A549 treated with Hydrocortisone at 1 μM for 4 hours (cell line): ENCODE measurements at places on chromosomes 1 and 21. TPM values are rescaled to one million over a fixed set of nuclear protein-coding genes. Genes with fewer than 3 reads are reported as not detected.

CITED4 gene
- total RNA-seq: 38.6 to 112 TPM (median 97.2 TPM) in 5 replicates

LYPLAL1 gene
- 10.1 to 26.6 TPM (median 21.3 TPM) in 5 replicates for total RNA-seq

FCER1G gene
- total RNA-seq: 0.22 to 0.43 TPM (median 0.28 TPM) in 3 of 5 replicates, not detected in the others

NBPF14 gene
- total RNA-seq: 24.5 to 29.5 TPM (median 27.0 TPM) in 5 replicates

RABIF gene
- total RNA-seq: 13.6 to 15.3 TPM (median 14.6 TPM) in 5 replicates

OR2M3 gene
- not detected in 5 replicates for total RNA-seq

ESRRG gene
- not detected in 5 replicates for total RNA-seq

FASLG gene
- not detected in 5 replicates for total RNA-seq

NT5C1A gene
- not detected in 5 replicates for total RNA-seq
